HFFc6 (cell line): ENCODE measurements at places on chromosomes 4 and X. TPM values are rescaled to one million over a fixed set of nuclear protein-coding genes. Genes with fewer than 3 reads are reported as not detected.

DNA sequence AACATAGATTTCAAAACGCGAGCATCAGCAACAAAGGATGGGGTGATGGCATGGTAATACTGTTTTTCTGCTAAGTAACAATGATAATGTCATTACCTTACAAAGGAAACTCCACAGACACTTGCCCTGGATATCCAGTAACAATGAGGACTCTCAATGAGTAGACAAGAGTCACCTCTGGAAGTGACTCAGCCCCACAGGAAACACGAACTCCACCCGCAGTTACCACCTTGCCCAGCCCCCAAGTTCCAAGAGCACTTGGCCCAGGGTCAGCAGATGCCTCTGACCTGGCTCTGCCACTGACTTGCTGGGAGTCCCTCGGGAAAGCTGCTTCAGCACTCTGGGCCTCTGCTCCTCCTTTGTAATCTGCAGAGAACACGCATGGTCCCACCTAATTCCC, 110.3 kb upstream of the MAP3K15 start:
- DNase-seq = no peak

DNA sequence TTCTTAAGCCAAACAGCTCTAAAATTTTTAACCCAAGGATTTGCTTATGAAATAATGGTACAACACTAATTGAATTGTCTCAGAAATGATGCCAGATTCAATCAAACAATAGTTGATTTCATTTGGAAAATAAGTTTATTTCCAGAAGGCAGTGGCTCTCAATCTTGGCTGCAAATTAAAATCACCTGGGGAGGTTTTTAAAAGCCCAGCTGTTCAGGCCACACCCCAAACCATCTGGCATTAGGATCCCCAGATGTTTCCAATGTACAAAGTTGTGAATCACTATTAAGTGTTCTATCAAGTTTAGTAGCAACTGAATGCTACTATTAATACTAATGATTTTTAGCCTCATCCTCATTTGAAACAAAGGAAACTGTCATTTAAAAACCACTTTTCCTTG, 22.2 kb downstream of the TMEM184C start:
- DNase-seq = no peak

- DNase-seq = no peak
These were observed 590 bp upstream of the NAF1 start for GRCh38 chr4:163167333-163167626.

DNA sequence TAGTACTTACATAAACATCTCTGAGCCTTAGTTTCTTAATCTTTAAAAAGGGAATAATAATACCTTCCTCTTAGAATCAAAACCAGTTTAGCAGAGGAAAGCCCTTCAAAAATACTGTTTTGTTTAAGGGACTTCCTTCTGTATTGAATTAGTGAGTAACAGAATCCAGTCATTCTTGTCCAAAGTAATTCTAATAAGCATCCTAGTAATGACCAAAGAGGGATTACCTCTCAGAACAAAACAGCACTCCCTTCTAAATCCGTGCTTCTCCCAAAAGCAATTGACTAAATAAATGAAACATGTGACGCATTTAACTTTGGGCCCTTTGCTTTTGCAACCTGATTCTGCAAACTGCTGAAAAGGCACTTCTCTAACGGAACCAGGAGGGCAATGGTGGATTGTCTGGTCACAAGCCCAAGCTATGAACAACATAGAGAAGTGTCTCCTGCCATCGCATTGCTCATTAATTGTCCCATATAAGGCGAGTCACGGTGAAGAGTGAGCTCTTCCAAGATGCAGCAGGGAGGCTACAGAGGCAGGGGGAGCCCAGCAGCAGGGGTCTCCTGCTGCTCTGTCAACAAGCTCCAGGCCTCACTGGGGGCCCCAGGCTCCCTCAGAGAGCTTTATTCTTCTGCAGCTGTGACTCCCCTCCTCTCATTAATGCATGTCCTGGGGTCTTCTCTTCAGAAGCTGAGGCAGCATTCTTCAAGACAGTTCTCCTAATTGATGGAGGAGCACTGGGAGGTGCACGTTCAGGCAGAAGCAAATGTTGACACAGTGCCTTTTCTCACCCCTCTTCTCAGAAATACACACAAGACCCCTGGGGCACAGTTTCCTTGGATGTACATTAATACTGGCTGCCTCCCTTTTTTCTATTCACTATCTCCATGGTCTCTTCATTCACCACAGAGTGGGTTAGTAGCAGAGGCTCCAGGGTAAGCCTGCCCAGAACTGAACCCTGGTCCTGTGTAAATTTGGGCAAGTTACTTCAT, 419.6 kb upstream of the RASGEF1B start:
- DNase-seq = no peak

HPSE gene
- 0.39 to 1.1 TPM (median 0.52 TPM) in 3 replicates for total RNA-seq

FGA gene
- not detected in 3 replicates for total RNA-seq
